HuH-7.5 (cell line): ENCODE measurements at places on chromosomes 5 and 9.

GRCh38 chr5:133267601-133268000, 215.8 kb downstream of the HSPA4 start:
- DNase-seq, result no peak

DNA sequence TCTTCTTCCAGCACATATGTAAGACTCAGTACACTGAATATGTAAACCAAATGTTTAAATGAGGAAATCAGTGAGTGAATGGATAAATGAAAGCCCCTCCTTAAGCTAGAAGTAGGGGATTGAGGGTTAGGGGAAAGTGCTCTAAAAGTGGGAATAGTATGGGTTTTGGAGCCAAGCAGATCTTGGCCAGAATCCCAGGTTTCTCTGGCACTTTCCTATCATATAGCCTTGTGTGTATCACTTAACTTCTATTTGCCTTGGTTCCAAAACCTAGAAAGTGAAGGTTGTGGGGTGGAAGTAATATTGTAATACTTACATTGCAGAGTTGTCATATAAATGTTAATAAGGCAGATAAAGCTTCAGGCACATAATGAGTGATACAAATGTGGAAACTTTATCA, 45.0 kb upstream of the SV2C start:
- no peak for DNase-seq

GRCh38 chr5:139896718-139897117, 101.1 kb downstream of the PSD2 start:
- no peak for DNase-seq

GRCh38 chr5:180287404-180287803, 4.5 kb downstream of the MAPK9 start:
- no peak for DNase-seq

GRCh38 chr9:125674981-125675973, 31.7 kb downstream of the MAPKAP1 start:
- DNase-seq, result no peak

- no peak for DNase-seq
Measured at GRCh38 chr5:32083981-32084430, 90.1 kb downstream of the GOLPH3 start.

- DNase-seq, result no peak
Measured at GRCh38 chr9:98602839-98603500, 105.8 kb downstream of the GABBR2 start.

DNA sequence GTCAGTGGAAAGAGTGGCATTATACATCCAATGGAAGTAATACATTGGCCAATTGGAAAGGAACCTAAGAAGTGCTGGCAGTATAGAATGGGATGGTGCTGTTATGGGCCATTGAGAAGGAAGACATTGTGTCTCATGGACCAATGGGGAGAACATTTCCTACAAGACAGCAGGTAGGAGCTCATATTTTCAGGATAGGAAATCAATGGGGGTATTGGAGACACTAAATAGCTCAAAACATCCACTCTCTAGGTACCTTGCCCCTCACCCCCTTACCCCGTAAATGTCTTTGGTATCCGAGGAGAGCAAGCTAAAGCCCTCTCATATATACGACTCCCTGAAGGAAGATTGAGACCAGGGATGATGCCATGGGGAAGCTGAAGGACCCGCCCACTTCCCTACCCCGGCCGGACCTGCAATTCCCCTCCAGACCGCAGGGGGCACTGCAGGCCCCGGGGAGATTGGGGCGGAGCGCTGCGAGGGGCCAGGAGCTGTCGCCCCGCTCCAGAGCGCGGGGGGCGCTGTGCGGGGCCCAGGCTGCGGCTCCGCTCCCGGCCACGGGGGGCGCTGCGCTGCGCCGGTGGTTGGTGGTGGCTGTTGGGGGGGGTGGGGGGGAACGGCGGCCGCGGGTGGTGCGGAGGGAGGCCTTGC, at the start of gene KDM3B:
TSS of gene KDM3B (plus strand) at position 615 of the 651 bp plus-strand sequence. CDS start 111 bp downstream, outside the sequence.
- peak; percentile 82 for DNase-seq

- no peak for DNase-seq
Measured at GRCh38 chr9:7811677-7812076, 12.1 kb upstream of the DMAC1 start.

DNA sequence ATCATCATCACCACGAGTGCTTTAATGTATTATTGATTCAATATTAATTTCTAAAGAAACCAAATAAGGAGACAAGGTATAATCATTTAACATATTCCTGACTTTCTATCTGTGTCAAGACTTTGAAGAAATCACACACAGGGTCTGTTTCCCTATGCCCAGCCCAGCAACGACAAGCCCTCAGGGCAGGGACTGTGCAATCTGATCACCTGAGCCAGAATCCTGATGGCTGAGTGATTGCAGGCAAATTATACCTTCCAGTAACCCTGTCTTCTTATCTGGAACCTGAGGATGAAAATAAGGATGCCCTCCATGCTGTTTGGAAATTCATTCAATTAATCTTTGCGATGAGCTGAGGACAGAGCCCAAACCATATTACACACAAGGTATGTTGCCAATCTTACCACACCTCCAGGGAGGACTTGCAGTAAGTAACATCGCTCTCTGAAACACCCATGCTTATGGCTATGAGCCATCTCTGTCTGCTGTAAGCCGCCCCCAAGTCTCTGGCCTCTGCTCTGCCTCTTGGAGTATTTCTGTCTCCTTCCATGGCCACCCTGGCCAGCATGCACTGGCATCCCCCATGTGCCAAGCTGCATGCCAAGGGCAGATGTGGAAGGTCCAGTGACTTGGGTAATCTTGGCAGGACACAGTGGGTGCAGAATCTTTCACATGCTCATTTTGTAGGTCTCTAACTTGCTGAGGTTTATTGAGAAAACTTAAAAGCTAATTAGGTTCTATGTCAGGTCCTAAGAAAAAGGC, 10.6 kb downstream of the TAS2R1 start:
- no peak for DNase-seq

- DNase-seq, result no peak
Measured at GRCh38 chr5:143542798-143543144, 139.3 kb upstream of the NR3C1 start.

GRCh38 chr5:171969288-171969880, 37.1 kb downstream of the FBXW11 start:
- DNase-seq, result no peak

DNA sequence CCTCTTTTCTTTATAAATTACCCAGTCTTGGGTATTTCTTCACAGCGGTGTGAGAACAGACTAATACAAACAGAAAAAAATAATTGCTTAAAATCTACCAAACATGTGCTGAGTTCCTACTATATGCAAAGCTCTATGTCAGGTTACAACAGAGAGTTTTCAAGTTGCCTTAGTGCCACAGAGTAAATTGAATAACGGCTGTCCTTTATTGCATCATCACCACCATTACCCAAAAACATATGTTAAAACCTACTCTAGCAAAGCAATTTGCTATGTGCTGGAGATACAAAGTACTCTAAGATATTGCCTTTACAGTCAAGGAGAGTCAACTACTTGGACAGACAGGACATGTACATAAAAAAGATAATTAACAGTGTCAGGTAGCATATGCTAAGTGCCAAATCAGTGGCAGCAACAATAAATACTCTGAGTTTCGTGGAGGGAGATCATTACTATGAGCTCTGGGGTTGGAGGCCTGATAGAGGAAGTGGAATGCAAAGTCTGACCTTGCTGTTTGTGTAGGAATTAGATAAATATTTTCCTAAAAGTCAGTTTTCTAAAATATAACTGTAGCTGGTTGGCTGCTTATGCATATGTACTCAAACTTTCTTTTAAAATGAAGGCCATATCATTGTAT, 1058.7 kb upstream of the WWC1 start:
- DNase-seq, result no peak

- no peak for DNase-seq
Measured at GRCh38 chr5:119527351-119527750, 75.1 kb downstream of the HSD17B4 start.

GRCh38 chr5:10566543-10567068, 2.7 kb downstream of the ANKRD33B start:
- no peak for DNase-seq

DNA sequence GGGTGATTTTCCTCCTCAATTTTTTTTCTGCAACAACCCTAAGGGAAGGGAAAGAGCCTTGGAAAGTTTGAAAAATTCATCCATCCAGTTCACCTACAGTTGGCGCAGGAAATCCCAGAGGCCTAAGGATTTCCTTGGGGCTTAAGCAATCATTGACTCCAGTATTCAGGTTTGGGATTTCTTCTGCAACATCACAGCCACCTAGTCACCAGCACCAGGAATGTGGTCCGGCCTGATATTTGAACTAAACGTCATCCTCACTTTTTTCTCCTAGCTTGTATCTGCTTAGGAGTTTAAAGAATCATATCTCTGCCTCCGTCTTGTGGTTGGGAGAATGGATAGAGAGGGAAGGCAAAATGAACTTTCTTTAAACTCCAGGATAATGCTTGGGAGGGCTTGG, 20.2 kb upstream of the TLE4 start:
- no peak for DNase-seq

GRCh38 chr5:54820346-54821134, 164.9 kb downstream of the ESM1 start:
- DNase-seq, result no peak

GRCh38 chr5:137328991-137329390, 170.1 kb downstream of the SPOCK1 start:
- no peak for DNase-seq

- DNase-seq, result no peak
Measured at GRCh38 chr9:126211441-126212074, 115.1 kb upstream of the MVB12B start.

GRCh38 chr9:88775966-88776365, 215.3 kb upstream of the S1PR3 start:
- DNase-seq, result no peak

DNA sequence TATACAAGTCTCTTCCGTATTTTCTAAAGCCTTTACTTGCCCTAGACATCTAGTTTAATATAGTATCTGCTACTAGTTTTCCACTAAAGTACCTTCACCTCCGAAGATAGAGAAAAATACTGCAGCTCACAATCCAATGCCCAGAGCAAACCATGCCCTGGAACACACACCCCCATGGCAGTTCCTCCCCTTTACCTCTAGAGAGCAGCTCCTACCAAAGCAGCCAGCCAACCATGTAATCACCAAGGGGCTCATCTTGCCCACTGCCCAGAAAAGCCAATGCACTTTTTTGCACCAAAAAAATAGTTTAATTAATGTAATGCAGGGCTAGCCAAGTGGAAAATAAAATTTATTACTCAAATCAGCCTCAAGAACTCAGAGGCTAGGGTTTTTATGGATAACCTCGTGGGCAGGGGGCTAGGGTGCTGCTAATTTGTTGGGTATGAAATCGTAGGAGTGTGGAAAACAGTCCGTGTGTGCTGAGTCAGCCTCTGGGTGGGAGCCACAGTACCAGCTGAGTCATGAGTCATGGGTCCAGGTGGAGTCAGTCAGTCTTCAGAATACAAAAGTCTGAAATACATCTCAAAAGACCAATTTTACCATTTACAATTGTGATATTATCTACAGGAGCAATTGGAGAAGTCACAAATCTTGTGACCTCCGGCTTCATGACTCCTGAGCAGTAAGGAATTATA, 120.1 kb upstream of the ACO1 start:
- no peak for DNase-seq

- no peak for DNase-seq
Measured at GRCh38 chr9:2087500-2088313, 72.6 kb downstream of the SMARCA2 start.

GRCh38 chr5:162289489-162289888, 221.9 kb downstream of the GABRG2 start:
- no peak for DNase-seq

DNA sequence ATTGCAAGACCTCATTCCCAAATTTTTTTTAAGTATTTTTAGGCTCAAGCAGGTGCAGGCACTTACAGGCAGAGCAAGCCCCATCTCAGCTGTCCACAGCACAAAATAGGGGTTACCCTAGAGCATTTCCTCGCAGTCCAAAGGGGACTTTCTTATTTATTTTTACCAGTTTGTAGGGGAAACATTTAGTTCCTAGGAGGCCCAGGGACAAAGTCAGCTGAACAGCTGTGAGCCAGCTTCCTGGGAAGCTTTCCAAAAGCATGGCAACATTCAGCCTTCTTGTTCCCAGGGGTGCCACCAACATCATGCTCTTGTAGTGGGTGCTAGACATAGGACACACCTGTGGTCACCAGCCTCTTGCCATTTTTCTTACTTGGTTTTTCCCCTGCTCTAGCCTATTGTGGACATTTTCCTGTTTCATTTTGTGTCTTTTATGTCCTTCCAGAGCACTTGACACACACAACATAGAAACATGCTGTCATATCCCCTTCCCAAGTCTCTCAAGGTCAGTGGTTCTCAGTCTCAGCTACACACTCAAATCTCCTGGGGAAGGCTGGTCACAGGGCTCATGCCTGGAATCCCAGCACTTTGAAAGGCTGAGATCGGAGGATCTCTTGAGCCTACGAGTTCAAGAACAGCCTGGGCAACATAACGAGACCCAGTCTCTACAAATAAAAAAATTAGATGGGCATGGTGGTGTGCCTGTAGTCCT, 38.2 kb downstream of the HAVCR1 start:
- DNase-seq, result no peak

DNA sequence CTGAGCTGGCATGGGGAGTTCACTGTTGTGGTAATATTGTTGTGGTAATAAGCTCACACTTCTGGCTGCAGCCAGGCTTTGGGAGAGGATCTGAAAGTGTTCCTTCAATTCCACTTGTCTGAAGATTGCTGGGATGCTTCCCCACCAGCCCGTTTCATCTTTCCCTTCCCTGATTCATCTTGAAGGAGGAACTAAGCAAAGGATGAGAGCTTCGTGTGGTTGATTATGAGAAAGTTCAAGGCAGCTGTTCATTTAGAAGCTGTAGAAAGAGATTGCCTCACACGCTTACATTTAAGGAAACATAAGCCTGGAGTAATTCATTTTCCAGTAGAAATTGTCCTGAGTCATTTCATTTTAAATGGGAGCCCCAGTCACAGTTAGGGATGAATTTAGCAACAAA, 122.4 kb upstream of the GAS1 start:
- DNase-seq, result no peak

DNA sequence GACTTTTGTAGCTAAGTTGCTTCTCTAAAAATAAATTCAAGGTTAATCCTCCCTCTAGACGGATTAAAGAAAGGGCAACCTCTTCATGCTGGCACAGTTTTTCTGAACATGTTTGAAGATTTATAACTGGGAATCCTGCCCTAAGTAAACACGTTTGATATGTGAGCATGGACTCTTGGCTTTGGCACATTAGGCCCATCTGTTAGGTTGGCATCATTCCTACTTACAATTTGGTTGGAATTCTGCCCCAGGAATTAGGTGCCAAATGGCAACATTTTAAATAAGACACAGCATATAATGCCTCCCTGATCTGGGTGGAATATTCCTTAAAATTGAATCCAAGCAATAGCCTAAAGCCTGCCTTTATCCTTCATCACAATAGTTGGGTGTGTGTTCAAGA, 372.3 kb upstream of the CDH18 start:
- DNase-seq, result no peak

- DNase-seq, result no peak
Measured at GRCh38 chr9:70600506-70600905, 186.0 kb upstream of the KLF9 start.

DNA sequence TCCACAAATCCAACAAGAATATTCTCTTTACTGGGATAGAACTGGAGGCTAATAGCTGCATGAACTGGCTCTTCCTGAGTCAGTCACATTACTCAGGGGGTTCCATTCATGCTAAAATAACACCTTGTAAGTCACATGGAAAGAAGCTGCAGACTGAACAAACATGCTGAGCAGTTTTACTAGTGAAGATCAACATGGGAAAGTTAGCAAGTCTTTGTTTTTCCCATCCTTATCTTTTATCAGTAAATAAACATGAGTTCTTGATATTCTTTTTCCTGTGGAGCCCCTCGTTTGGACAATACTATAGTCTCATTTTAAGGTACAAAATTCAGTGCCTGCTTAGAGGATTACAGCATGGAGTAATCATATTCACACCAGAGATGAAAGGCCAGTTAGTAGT, 43.7 kb upstream of the TEK start:
- peak; percentile 10 for DNase-seq
